ENCODE measurements at places on chromosomes 4 and X. TPM values are rescaled to one million over a fixed set of nuclear protein-coding genes. Genes with fewer than 3 reads are reported as not detected.

DNA sequence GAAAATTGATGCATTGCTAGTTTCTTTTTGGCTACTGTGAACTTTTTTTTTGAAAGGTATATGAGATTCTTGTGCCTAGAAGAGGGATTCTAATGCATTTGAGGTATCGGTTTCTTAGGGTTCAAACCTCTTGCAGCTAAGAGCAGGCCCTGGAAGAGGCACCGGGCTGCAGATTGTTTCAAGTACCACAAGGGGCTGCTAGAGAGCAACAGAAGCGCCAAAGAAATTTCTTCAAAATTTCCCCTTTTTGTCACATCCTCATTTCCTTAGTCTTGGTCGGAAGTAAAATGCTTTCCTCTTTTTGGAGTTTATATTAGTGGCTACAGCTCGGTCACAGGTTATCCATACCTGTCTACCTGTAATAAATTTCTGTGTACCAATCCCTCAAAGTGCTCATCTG, 89.8 kb downstream of the PDGFRA start:
- no peak for DNase-seq

- DNase-seq, result peak; percentile 47
Measured at GRCh38 chrX:154546354-154547244, at the start of gene G6PD. Gene G6PD (minus strand): TSS chrX:154546846. CDS start chrX:154546155, 691 bp downstream.

GRCh38 chr4:182411391-182411790, 168.2 kb downstream of the TENM3 start:
- no peak for DNase-seq

The TAF7L gene
- total RNA-seq, result 0.90 TPM

- DNase-seq, result no peak
Measured at GRCh38 chr4:156595041-156595440, 376.6 kb downstream of the PDGFC start.

GRCh38 chrX:53317365-53318069, 36.1 kb upstream of the IQSEC2 start:
- peak; percentile 73 for DNase-seq
